ENCODE measurements at places on chromosomes 1 and 21. TPM values are rescaled to one million over a fixed set of nuclear protein-coding genes. Genes with fewer than 3 reads are reported as not detected.

HTR6 gene
- not detected for total RNA-seq

DNA sequence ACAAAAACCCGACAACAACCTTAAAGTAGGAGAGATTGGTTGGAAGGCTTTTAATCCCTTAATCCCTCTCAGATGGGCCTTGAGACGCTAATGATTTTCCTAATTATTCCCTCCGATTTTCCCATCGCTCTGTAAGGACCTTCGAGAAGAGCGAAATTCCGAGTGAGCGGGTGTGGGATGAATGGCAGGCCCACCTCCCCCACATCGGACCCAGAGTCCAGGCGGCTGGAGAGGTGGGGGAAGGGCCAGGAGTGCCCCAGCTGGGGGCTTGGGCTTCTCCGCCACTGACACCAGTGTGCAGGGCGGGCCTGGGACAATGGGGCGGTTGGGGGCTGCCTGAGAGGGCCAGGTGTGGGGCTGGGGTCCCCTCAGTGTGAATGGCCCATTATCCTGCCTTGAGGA is 23.4 kb downstream of the RHBG start:
- ATAC-seq = no peak

DNA sequence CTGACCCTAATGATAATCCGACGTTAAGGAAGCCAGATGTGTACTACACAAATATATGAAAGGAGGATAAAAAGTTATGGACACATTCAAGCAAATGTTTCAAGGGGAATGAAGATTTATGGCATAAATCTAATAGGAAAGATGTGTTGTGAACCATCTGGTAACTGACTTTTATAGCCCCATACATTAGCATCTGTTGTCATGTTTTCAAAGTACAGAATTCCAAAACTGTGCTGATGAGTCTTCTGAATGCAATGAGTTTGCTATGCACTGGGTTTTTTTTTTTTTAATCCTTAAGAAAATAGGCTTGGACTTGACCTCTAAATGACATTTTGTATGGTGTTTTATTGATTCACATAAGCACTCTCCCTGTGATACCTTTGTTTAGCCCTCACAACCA is 158.5 kb upstream of the ESRRG start:
- ATAC-seq = no peak

FAM3B gene
- total RNA-seq = 0.31 TPM

MARK1 gene
- total RNA-seq = 32.9 TPM

All from gastroesophageal sphincter (tissue), 4 donors.